ENCODE measurements at places on chromosomes 2 and 18. TPM values are rescaled to one million over a fixed set of nuclear protein-coding genes. Genes with fewer than 3 reads are reported as not detected.

Gene SLC9A4
- total RNA-seq: 0.08 TPM

Gene ANTXR1
- 0.05 TPM for total RNA-seq

Gene TSPYL6
- total RNA-seq: not detected

Gene SERPINB4
- not detected for total RNA-seq

Gene TRIM54
- total RNA-seq: 0.26 TPM

Gene SPC25
- total RNA-seq: 58.3 TPM

Measured in activated CD8-positive, alpha-beta T cell treated with anti-CD3 and anti-CD28 coated beads, Interleukin-2, amount 10 ng/mL, durations not matched to agents 7 days and 5 days (primary cell).